ENCODE measurements at places on chromosomes 6 and 20.

DNA sequence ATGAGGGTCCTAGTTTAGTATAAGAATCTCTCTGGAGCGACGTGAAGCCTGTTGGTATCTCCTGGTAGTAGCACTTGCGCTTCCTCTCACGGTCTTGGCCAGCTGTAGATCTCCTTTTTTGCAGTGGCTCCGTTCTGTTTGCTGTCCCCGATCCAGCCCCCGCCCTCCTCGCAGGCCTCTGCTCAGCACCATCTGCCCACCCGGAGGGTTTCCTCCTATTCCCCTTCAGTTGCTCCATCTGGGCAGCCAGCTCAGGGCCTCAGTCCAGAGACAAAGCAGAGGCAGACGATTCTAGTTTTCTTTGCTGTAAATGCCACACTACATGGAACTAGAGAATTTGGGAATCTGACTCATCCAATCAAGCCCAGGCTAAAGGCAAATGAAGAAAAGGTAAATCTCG lies 126.6 kb downstream of the TIAM2 start:
- no peak for DNase-seq

- DNase-seq, result no peak
Observed at GRCh38 chr6:67736816-67737215, 898.3 kb upstream of the ADGRB3 start.

- no peak for DNase-seq
Observed at GRCh38 chr6:149910721-149911151, 12.2 kb downstream of the RAET1G start.

- DNase-seq, result no peak
Observed at GRCh38 chr20:55755861-55756260, 249.5 kb downstream of the CBLN4 start.

DNA sequence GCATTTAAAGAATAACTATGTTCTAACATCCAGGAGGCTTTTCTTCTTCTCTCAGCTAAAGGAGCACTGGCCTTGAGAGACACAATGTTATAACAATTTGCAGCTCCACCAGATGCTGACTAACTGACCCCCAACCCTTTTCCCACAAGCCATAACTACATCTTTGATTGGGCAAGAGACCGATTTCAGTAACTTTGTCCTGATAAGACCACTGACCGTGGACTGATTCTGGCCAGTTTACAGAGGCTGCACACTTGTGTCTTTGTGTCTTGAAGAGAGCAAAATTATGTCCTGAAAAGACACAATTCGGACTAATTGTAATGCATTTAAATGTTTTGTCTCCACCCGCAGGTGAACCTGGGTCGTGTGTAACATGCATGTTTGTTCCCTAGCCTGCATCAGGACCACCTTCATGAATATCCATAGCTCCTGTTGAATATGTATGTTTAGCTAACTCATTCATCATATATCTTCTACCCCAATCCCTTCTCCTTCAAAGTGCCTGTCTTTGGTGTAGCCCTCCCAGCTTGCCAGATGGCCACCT lies 22.3 kb downstream of the ABRACL start:
- no peak for DNase-seq

- DNase-seq, result no peak
Observed at GRCh38 chr6:118546164-118546879, 1.8 kb upstream of the PLN start.

DNA sequence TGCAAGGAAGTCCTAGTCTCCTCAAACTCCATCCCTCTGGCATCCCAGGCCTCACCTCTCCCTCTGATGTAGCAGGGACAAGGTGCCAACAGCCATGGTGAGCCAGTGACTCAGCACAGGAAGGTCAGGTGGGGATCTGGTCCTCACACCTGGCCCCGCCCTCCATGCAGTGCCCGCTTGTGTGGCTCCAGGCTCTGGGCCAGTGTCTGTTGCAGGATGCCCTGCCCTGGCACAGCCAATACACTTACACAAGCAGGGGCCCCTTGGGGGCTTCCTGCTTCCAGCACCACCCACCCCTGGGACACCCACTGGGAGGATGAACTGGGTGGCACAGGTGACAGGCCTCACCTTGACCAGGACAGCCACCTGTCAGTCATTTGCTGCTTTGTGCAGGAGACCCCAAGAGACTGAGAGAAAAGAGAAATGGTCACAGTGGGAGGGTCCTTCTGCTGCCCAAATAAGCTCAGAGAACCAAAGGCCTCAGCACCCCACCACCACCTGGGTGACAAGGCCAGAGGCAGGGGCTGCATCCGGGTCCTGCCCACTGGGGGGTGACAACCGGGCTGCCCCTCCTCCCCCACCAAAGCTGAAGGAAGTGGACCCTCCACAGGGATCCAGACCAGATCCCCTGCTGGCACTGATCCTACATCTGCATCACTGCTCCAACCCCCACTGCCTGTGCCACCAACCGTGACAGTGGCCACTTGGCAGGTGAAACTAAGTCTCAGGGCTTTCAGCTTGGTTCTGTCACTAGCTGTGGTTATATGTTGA lies 658.8 kb upstream of the DEFB115 start:
- no peak for DNase-seq

DNA sequence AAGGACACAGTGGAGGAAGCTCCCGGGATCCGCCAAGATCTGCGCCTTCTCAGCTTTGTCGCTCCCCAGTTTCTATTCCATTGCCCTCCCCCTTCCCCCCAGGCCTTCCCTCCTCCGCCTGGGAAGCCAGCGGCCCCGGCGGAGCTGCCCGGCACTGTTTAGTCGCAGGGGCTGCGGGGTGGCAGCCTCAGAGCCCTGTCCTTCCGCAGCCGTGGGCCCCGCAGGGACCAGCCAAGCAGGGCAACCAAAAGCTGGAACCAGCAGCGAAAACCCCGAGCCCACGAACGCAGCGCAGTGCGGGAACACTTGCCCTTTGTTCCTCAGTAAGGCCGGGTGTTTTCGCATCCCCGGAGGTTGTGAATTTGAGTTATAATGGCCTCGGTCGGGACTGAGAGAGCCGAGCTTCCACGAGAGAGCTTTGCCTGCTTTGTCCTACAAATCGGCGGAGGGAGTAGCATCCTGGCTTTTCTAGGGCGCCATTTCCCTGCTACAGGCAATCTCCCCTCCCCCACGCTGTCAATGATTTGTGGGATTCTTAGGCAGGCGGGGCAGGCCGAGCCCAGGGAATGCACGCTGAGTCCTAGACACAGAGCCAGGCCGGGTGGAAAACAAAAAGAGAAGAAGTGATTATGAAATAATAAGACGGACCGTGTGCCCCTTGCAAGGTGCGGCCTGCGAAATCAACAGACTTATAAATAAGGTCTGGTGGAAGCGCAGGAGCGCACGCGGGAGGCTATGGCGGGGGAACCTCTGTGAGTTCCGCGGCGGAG lies 4.0 kb upstream of the TUBB2B start:
- DNase-seq, result no peak

- no peak for DNase-seq
Observed at GRCh38 chr6:4270001-4270400, 134.6 kb upstream of the ECI2 start.

GRCh38 chr6:18447552-18447951 lies 60.4 kb downstream of the RNF144B start:
- no peak for DNase-seq

DNA sequence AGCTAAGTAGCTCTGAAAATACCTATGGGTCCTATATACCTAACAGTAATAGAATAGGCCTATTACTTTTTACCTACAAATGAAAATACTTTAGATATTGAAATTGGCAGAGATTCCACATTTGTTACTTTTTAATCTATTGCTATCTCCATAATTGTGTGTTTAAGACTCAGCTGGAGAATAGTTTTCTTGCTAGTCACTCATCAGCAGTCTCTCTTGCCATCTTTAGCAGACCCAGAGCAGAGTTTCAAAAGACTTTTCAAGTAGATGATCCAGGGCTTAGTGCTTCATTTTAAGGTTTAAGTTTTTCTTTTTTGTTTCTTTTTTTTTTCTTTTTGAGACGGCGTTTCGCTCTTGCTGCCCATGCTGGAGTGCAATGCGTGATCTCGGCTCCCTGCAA lies 12.9 kb downstream of the ANKS1A start:
- DNase-seq, result no peak

DNA sequence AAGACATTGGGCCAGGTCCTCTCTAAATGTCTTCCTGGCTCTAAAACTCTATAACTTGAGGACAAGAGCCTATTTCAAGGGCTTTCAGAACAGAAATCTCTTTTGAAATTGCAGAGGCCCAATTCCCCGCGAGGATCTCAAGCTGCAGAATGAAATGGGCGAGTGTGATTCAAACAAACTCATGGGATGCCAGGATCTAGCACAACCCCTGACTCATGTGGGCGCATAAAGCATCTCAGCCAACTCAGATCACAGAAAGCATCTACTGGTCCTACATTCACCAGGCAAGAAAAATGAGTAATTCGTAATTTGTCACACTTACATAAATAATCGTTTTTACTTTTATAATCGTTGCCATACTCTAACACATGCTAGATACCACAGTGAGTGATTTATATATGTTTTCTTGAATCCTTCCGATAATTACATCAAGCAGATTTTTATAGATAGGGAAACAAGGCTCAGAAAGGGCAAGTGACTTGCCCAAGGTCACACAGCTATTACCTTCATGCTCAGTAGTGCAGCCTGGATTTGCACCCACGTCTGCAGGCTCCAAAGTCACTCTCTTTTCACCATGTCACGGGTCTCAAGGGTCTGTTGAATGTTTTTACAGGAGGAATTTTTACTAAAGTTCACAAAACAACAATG lies 26.2 kb downstream of the FOXF2 start:
- no peak for DNase-seq

GRCh38 chr6:5995658-5995948 lies 11.1 kb downstream of the NRN1 start:
- no peak for DNase-seq

- DNase-seq, result no peak
Observed at GRCh38 chr20:61949363-61949713, 116.3 kb downstream of the TAF4 start.
